ENCODE measurements at places on chromosomes 7 and 10.

DNA sequence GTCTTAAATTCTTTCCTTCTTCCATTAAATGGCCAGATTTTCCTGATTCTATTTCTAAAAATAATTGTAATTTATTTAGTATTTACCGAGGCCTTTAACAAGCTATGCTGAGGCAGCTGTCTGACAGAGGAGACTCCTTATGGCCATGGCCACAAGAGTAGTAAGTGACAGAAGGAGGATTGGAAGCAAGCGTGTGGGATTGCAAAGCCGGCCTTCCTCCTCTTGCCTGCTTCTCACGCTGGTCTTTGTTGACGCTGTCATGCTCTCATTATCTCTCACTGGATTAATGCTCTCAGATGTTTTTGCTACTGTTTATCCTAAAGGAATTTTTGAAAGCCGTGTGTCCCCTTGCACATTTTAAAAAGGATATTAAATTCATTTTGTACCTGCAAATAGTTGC is 546.3 kb downstream of the SDK1 start:
- DNase-seq = no peak

- DNase-seq = no peak
Measured at GRCh38 chr7:130995252-130996081, 261.5 kb upstream of the KLF14 start.

- DNase-seq = no peak
Measured at GRCh38 chr10:47454008-47454779, 29.7 kb downstream of the ANXA8 start.

DNA sequence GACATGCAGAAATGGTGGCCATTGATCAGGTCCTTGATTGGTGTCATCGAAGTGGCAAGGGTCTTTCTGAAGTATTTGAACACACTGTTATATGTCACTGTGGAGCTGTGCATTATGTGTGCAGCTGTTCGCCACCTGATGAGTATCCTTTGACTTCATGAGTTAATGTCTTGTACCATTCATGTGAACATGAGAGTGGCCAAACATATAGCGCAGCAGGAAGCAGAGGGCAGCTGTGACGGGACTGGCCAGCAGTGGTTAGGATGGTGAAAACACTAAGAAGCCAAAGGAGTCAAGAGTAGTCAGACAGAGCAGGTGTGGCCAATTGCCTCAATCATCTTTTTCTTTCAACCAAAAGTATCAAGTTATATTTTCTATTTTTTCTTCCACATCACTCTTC is 167.4 kb downstream of the IMMP2L start:
- no peak for DNase-seq

DNA sequence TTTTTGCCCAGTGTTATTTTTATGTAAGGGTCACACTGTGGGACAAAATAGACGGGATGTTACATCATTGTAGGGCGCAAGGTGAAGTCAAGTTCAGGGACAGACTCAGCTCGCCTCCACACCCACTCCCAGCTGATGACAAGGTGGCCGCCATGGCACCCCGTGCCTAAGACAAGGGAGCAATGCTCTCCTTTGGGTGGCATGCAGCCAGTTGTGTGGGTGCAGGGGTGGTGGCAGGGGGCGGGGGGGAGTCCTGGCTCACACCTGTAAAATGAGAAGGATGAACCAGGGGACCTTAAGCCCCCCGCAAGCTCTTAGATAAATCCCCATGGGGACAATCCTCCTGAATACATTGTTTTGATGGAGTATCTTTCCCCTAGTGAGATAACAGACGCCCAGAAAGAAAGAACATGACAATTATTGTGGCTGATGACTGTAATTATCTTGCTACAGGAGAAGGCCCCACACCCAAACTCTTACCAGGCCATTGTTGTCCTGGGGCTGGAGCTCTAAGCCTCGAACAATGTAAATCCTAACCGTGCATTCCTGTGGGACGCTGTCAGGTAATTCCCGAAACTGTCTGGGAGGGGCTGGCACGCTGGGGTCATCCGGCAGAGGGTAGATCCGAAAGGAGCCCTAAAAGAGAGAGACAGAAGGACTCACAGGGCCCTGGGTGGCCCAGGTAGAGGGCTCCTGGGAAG is 148.7 kb downstream of the MYOF start:
- no peak for DNase-seq

DNA sequence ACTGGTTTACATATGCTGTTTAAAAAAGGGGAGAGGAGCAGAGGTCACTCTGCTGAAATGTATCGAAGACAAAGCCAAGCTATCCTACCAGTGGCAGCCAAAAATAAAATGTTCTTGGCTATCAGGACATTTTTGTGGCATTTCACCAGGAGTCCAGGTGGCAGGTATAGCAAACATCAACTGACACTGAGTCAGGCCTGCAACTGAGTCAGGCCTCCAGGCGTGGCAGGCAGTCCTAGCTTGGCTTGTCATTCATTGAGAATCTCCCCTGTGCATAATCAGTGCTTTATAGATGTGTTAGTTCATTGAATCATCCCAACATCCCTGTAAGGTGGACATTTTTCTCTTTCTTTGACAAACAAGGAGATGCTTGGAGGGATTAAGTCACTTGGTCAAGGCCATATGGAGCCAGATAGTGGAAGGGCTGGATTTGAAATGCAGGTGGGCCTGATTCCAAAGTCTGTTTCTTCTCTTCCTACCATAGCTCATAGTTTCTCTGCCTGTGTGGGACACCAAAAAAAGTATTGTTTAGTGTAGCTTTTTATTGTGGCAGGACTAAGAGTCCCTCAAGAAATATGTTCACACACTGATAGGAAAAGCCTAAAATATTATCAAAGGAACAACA is 4.3 kb downstream of the DYNC1I1 start:
- DNase-seq = no peak

DNA sequence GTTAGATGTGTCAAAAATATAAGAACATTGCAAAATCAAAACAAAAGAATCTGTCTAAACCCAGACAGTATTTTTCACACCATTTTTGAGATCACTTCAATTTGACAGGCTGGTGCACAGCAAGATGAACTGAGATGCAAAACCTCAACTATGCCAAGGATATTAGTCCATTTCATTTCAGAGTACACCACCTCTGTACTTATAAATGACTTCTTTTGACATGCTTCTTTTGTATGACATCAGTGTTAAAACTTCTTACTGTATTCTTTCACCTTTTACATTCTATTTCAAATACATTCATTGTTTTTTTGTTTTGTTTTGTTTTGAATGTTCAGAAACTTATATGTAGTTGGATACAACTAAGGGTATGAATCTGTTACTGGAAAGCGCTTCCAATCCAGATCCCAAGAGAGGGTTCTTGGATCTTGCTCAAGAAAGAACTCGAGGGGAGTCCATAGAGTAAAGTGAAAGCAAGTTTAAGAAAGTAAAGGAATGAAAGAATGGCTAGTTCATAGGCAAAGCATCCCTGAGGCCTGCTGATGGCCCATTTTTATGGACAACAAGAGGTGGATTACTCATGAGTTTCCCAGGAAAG is 23.5 kb upstream of the GPR141 start:
- no peak for DNase-seq

DNA sequence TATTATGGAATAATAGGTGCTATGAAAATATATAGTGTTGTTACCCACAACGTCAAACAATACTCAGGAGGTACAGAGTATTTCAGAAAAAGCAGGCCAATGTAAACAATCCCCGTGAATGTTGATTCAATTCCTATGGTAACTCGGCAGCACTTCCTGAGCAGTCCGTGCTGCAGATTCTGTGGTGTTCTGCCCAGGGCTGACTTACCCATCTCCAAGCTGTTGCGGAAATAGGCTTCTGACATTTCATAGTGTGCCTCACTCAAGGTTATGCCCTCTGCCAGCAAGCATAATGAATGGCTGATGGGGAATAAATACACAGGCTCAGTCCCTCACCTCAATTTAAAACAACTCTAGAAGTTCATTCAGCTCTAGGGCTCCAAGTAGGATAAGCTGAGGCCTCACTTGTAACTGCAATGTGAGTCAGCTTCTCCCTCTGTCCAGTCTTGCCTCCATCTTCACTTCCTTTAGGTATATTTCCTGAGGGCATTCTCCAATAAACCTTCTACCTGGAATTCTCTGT is 177.6 kb downstream of the GNAI1 start:
- no peak for DNase-seq

DNA sequence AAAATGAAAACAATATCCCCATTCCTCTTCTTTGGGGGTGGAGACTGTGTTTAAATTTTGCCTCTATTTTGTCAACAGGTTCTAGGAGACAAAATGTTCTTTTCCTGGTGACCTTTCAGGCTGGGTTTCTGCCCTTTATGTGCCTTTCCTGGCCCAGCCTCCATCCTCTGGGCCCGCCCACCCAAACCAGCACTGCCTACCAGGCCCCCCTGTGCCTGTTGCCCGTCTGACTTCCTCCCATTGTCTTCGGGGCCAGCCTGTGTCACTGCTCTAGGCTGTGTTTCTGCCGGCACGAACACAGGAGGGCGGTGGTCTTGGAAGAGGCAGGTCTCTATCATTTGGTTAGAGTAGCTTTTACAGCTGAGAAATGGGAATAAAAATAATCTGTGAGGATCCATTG is 13.9 kb downstream of the TSPAN14 start:
- DNase-seq = no peak

DNA sequence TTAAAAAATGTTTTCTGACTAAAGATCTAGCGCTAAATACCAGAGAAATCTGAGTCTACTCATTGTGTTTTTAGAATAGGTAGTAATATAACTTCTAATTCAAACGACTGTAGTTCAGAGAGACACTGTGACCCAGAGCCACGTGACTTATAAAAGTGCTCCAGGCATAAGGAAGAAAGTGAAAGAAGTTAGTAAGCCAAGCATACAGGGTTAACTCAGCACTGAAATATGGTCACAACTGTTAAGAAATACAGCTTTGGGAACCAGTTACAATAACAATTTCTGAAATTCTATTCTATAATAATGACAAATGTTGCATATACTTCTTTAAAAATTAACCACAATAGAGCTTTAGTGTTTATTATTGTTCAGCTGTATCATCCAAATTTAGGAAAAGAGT is 119.1 kb downstream of the TFEC start:
- no peak for DNase-seq

DNA sequence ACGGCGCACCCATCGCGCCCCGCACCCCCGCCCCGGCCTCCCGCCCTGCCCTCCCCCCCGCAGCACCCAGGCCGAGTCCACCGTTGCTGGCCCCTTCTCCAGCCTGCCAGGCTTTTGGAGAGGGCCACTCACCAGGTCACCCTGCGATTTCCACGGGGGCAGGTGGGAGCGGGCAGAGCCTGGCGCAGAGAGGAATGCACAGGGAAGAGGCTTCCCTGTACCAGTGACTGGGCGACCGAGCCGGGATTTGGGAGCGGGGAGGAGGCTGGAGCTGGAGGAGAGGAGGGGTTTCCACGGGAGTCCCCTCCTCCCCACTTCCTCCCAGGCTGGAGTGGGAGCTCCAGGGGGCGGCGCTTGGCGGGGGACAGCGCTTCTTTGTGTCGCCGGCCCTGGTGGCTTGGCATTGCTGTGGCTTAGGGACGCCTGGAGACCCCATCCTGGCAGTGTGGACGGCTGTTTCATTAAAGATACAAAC is 19.3 kb downstream of the TCAF1 start:
- DNase-seq = peak; percentile 68

DNA sequence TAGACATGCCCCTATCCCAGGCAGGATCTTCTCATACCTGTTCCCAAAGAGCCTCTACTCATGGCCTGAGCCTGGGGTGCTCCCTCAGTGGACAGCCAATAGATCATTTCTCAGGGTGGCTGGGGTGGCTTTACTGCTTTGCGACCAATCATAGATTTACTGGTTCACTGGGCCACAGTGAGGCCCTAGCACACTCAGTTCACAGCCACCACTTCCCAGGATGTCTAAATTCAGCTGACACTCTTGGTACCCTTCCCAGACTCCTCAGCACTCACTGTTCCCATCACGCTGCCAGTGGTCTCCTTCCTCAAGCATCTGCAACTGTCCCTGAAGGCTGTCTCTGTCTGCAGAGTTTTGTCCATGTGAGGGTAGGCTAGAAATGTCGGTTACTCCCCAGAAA is 50.6 kb downstream of the ARHGAP22 start:
- no peak for DNase-seq

DNA sequence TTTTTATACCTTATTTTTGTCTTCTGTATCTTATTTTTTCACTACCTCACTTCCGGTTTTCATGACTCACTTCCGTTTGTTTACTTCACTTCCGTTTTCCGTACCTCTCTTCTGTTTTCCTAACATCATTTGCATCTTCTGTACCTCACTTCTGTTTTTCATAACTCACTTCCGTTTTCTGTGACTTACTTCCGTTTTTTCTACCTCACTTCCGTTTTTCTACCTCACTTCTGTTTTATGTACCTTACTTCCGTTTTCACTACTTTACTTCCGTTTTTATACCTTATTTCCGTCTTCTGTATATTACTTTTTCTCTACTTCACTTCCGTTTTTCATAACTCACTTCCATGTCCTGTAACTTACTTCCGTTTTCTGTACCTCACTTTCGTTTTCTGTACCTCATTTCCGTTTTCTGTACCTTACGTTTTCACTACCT is 492.5 kb upstream of the AKR1E2 start:
- no peak for DNase-seq

DNA sequence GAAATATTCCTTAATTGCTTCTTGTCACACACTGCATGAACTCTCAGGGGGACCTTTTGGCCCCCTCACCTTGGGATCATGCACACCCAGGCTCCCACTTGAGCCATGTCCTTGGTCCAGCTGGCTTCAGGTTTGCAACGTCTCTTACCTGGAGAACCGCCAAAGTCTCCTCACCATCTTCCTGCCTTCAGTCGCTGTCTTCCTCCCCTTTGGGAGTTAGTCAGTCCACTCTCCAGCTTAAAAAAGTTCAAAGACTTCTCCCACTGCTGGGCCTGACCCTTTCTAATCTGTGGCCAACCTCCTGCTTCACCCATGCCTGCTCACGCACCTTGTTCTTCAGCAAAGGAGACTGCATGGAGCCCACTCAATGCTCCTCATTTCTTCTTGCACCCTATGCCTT is 82.6 kb upstream of the LRRC4 start:
- no peak for DNase-seq

GRCh38 chr10:97827702-97828291 is 21.8 kb upstream of the GOLGA7B start:
- DNase-seq = no peak

GRCh38 chr10:36366843-36367242 is 724.7 kb upstream of the FZD8 start:
- DNase-seq = no peak

- peak; percentile 55 for DNase-seq
Measured at GRCh38 chr10:6202684-6203330, at the start of gene PFKFB3. Gene PFKFB3, plus strand, starts transcription at chr10:6202932. Its CDS starts 329 bp downstream, at chr10:6203261.

DNA sequence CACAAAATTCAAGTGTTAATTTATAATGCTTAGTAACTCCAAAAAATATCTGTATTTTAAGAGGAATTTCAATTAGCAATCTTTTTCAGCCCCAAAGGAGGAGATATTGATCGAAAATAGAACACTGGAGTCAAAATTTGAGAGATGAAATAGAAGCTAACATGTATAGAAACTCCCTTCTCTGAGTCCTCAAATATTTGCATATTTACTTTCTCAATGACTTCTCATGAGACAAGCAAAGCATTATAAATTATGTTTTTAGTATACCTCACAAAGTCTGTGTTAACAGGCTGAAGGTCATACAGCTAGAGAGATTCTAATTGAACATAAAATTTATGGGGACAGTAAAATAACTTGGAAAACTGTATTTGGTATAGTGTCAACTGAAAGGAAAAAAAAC is 260.5 kb downstream of the GPAM start:
- DNase-seq = no peak

GRCh38 chr7:25381818-25382589 is 153.7 kb upstream of the NPVF start:
- peak; percentile 84 for DNase-seq
